Ascending aorta (tissue), 2 donors: ENCODE measurements at places on chromosomes 1 and 21.

- H3K27me3 ChIP-seq = no peaks in the 10 kb centered on the region
- no peak overlapping the region for H3K27ac ChIP-seq
- H3K4me3 ChIP-seq = no peak overlapping the region
- no peak for DNase-seq
Measured at GRCh38 chr1:218402786-218403120, 57.6 kb downstream of the TGFB2 start.

GRCh38 chr1:202237052-202237451 lies 43.5 kb downstream of the LGR6 start:
- no peaks in the 10 kb centered on the region for H3K27me3 ChIP-seq
- DNase-seq = no peak
- peaks cover 6% of the 10 kb centered on the region for H3K36me3 ChIP-seq
- H3K27ac ChIP-seq = peak overlapping the region; percentile 93
- peaks cover 25% of the 10 kb centered on the region for H3K4me1 ChIP-seq

DNA sequence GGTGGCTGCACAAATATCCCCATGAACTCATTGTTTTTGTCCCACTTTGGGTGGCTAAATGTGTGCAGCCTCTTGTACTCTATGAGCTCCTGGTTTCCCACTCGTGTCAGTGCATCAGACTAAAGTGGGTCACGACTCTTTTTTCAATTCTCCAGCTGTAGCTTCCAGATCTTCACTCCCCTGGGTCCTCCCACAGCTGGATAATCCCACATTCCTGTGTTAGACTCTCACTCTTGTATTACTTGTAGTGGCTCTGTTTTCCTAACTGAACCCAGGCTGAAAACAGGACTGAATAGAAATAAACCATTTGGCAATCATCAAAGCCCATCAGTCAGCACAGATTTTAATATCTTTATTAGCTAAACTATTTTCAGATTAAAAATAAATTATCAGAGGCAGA lies 60.4 kb downstream of the UBE2U start:
- H3K4me3 ChIP-seq = no peak overlapping the region
- no peaks in the 10 kb centered on the region for H3K27me3 ChIP-seq
- H3K36me3 ChIP-seq = no peaks in the 10 kb centered on the region
- H3K4me1 ChIP-seq = no peaks in the 10 kb centered on the region
- DNase-seq = no peak

DNA sequence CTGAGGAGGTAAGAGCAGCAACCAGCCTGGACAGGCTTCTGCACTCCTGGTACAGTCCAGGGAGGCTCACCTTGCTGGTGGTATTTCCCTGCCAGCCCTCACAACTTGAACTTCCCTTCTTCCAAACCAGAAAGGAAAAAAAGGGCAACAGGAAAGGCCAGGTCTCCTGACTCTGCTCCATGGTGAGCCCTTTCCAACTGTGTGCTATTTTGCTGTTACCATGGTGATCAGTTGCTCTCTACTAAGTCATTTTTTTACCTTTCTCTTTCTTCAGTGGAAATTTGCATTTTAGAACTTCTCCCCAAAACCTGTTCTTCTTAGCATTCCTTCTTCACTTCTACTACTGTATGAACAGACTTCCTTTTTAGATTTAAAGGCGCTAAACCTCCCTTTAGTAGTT lies 164.3 kb downstream of the GRIK1 start:
- no peak overlapping the region for H3K4me3 ChIP-seq
- no peaks in the 10 kb centered on the region for H3K27me3 ChIP-seq
- no peaks in the 10 kb centered on the region for H3K36me3 ChIP-seq
- no peaks in the 10 kb centered on the region for H3K4me1 ChIP-seq
- DNase-seq = no peak
- no peak overlapping the region for H3K27ac ChIP-seq
